G401 (cell line): ENCODE measurements at places on chromosomes 2 and 18.

DNA sequence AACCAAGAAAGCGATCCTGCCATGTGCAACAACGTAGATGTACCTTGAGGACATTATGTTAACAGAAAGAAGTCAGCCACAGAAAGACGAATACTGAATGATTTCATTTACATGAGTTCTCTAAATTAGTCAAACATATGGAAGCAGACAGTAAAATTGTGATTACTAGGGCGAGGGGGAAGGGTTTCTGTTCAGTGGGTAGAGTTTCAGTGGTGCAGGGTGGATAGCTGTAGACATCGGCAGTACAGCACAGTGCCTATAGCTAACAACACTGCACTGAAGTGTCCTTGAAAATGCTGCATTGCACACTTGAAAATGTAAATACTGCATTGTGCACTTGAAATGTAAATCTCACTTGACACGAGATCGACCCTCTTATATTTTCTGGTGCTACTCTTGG lies 275.3 kb downstream of the GALR1 start:
- no peak for DNase-seq

DNA sequence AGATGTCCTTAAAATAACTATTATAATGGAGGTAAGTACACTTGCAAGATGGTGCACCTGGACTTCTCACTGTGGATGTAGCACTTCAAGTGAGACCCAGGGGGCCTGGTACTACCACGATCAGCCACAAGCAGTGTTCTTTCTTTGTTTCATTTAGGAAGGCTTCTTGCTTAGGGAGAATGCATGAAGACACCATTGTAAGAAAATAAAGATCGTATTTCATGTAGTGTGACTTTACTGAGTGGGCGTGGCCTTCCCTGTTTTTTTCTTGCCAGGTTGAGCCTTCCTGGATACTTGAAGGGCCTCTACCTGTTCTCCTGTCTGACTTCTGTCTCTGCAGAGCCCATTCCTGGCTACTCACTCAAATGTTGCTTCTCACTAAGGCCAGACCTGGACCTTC lies 615.6 kb upstream of the SOX11 start:
- no peak for DNase-seq

- DNase-seq = no peak
Observed at GRCh38 chr18:29153091-29153490, 976.2 kb upstream of the CDH2 start.

DNA sequence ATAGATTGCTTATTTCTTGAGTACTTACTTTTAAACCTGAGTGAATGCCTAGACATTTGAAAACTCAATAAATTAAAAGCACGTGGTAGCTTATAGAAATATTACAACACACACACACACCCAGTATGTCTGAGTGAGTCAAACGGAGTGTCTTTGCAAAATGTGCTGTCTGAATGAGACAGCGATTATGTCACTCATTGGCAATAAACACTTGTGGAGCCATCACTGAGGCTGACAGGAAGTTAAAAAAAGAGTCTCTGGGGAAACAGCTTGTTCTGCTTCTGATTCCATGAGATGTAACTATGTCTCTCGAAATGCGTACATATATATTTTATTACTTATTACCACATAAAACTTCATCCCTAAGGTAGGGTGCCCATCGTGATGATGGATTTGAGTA lies 22.3 kb upstream of the VPS4B start:
- no peak for DNase-seq

DNA sequence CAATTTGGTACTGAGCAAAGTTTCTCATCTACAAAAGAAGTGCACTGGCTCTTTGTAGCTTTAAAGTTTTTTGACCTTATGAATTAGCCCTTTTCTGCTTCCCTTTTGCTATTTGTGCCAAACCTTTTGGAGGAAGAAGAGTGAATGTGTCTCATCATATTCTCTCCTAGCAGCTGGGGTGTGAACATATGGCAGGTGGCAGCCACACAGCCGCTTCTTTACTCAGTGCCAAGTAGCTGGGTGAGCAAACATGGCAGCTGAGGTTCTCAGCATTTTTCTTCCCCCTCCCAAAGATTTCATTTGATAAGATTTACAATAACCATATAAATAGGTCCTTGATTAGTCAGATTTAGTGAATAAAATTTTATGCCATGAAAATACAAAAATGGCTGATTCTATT lies 46.7 kb upstream of the STK17B start:
- DNase-seq = peak; percentile 38
